ENCODE measurements at places on chromosomes 4 and X.

- DNase-seq, result no peak
Observed at GRCh38 chr4:26741491-26741871, 119.2 kb upstream of the STIM2 start.

DNA sequence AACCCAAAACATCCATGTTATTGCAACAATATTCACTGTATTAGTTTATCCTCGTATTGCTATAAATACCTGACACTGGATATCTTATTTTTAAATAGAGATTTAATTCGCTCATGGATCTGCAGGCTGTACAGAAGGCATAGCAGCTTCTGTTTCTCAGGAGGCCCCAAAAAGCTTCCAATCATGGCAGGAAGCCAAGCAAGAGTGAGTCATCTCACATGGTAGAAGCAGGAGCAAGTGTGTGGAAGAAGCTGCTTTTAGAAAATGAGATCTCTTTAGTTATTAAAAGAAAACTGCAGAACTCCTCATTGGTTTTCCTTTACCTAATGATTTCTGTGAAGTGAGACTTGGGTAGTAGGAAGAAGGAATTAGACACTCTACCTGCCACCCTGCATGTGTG is 16.4 kb downstream of the ZNF732 start:
- DNase-seq, result no peak

- DNase-seq, result no peak
Observed at GRCh38 chr4:5866841-5867813, 25.8 kb downstream of the CRMP1 start.

- no peak for DNase-seq
Observed at GRCh38 chrX:155949098-155949497, 48.4 kb upstream of the IL9R start.

DNA sequence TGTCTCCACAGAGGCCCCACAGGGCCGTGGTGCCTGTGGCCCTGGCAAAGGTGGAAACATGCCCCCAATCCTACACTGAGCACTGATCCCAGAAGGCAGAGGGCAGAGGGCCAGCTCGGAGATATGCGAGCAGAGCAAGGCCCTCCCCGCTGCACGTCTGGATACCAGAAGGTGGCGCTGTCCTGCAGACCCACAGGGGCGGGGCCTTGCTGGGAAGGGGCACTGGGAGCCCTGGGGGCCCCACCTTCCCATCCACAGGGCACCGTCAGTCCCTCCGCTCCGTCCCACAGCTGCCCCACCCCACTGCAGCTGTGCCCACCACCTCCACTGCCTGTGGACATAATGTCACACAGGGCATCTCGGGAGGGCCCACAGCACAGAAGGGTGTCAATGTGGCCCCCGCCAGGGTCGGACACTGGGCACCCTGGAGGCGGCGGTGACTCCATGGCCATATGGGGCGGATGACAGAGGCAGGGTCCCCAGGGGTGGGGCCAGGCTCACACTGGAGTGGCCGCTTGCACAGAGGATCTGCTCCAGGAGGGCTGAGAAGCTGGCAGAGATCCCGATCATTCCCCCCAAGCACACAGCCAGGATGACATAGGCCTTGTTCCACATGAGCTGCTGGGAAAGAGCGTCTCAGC is 4.8 kb downstream of the SLC49A3 start:
- no peak for DNase-seq

DNA sequence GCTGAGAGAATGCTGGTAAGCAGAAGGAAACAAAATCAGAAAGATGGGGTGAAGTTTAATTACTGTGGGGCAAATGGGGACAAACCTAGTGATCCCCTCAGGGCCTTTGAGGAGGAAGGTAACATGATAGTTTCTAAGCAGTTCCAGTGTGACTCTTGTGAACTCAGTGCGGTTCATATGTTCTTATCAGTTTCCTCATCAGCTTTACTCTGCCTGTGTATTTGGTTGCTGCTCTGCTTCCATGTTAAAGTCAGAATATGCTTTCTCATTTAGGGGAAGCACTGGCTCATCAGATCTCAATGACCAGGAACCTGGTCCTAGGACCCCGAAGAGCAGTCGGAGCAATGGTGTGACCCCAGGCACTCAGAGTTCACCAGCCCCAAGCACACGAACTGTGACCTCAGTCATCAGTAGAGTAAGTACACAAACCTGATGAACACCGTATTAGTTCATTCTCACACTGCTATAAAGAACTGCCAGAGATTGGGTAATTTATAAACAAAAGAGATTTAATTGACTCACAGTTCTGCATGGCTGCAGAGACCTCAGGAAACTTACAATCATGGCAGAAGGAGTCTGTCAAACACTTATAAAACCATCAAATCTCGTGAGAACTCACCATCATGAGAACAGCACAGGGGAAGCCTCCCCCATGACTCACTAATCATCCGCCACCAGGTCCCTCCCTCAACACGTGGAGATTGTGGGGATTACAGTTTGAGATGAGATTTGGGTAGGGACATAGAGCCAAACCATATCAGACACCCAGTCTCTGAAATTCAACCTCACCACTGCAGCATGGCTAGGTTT is 83.0 kb downstream of the SYTL5 start:
- DNase-seq, result no peak

- DNase-seq, result no peak
Observed at GRCh38 chr4:150302553-150302952, 224.3 kb downstream of the DCLK2 start.

All from activated CD8-positive, alpha-beta memory T cell treated with anti-CD3 and anti-CD28 coated beads for 24 hours (primary cell).